ENCODE measurements at places on chromosomes 11 and 22.
A peak's percentile ranks its signal among the peaks of the same experiment; 100 is the strongest.

GRCh38 chr22:17707526-17707925 is 66.7 kb downstream of the BID start:
- DNase-seq, result no peak

- DNase-seq, result no peak
These were observed 9.4 kb upstream of the FANCF start for GRCh38 chr11:22634897-22635629.

- DNase-seq, result peak; percentile 80
These were observed at the start of gene APBB1 for GRCh38 chr11:6419009-6419631. TSS of gene APBB1 (minus strand) at chr11:6419094. CDS start at chr11:6411347, 7,747 bp downstream.

DNA sequence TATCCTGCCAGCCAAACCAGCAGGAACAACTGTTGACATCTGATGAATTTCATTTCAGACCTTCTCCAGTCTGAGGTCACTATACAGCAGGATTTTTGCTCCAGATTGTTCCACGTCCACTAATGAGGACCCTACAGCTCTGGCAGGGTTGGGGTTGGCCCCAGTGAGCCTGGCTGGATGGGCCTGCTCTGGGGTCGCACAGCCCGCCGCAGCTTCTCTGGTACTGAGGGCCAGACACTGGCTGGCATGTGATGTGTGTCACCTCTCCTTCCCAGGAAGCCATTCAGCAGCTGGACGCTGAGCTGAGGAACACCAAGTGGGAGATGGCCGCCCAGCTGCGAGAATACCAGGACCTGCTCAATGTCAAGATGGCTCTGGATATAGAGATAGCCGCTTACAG is 5.4 kb downstream of the NEFH start:
- DNase-seq, result no peak

GRCh38 chr11:35121326-35121865 is 17.6 kb upstream of the CD44 start:
- no peak for DNase-seq

DNA sequence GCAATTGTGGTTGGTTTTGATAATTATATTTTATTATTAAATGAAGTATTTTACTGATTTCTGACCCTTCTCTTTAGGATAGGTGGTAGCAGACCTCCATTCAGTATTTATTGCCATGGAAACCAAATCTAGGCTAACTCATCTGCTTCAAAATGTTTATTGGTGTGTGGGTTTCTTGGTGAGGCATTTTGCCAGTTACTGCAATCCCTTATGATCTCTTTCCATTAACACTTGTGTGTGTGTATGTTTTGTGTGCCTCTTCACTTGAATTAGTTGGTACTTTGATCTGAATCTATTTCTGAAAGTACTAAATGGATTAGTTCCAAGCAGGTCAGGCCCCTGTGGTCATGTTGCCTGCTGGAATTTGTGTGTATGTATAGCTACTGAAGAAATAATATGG is 184.4 kb upstream of the C11orf87 start:
- no peak for DNase-seq

GRCh38 chr11:65934014-65934413 is 11.3 kb upstream of the TSGA10IP start:
- DNase-seq, result no peak

DNA sequence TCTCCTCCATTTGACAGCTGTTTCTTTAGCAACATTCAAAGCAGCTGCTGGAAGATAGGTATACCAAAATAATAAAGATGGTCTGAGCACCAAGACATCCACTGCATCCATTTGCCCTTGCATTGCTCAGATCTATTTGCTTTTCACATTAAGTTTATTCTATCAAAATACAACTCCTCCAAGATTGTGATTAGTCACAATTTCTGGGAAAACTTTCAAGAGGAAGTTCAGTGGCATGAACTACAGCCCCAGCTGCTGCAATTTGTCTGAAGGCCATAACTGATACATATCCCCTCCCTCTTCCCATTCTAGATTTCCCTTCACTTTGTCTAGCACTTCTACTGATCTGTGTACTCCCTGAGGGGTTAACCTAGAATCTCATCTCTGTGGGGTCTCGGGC is 117.5 kb upstream of the CEP126 start:
- DNase-seq, result no peak

- DNase-seq, result no peak
These were observed 146.8 kb upstream of the TTC12 start for GRCh38 chr11:113167599-113167998.

- DNase-seq, result no peak
These were observed 77.8 kb upstream of the CADM1 start for GRCh38 chr11:115581871-115582639.

- no peak for DNase-seq
These were observed at the start of gene EHBP1L1 for GRCh38 chr11:65575568-65576231. TSS of gene EHBP1L1 (plus strand) at chr11:65576053. CDS start at chr11:65576303, 250 bp downstream.

GRCh38 chr11:111397034-111397433 is 18.0 kb upstream of the POU2AF1 start:
- DNase-seq, result no peak

DNA sequence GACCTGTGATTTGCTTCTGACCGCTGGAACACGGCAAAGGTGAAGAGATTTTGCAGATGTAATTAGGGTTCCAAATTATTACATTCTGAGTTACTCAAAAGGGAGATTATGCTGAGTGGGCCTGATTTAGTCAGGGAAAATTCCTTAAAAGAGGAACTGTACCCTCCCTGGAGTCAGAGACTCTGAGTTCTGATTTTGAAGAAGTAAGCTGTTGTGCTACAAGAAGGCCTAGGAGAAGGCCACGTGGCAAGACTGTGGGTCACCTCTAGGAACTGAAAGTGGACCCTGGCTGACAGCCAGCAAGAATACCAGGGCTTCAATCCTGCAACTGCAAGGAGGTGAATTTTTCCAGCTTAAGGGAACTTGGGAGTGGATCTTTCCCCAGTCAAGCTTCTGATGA is 45.3 kb downstream of the CHRDL2 start:
- DNase-seq, result no peak

GRCh38 chr11:61657566-61658290 is 22.5 kb upstream of the DAGLA start:
- no peak for DNase-seq

DNA sequence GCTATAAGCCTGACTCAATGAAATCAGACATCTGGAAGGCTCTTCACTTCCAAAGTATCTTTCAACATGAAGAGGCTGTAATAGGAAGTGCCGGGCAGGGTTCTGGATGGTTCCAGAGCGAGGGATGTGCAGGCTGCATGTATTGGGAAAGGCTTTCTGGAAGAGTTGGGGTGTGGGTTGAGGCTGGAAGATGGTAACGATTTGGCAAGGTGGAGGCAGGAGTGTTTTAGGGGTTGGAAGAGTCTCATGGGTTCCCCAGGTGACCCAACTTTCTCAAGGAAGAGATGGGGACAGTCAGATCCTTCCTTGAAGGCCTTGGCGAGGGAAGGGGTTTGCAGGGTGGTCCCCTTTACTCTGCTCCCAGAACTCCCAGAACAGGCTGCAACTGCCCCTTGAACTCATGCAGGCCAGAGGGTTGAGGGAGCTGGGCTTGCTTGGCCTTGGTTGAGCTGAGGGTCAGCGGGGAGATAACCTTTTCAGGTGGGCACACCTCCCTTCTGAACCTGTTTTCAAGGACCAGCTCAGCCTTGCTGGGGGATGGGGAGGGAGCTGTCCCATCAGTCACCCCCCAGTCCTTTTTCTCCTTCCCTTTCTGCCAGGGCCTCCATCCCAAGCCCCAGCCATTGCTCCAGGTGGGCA is 9.4 kb upstream of the POU2F3 start:
- no peak for DNase-seq

DNA sequence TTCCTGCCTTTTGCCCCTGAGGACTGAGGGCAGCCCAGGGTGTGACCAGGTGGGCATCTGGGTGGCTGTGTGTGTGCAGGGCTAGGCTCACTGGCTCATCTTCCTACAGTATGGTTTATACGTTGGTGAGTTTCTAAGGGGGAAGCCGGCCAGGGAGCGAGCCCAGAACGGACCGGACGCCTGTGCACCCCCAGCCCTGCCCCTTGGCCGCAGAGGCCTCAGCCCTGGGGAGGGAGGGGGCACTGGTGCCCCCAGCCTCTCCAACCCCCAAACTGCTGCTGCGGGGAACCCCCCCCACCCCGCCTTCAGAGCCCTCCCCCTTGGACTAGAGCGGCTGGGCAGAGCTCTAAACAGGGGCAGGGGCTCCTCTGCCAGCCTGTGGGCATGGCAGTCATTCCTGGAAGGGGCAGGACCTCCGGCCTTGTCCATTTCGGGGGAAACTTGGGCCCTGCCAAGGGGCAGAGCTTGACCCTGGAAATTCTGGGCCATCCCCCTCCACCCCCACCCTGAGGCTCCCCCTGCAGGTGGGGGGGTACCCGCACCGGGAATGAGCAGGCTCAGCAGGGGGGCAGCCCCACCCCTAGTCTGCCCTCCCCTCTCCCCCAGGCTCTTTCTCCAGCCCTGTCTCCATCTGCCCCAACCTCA is 5.4 kb downstream of the YIF1A start:
- no peak for DNase-seq

- no peak for DNase-seq
These were observed 103.2 kb downstream of the TBC1D22A start for GRCh38 chr22:46865642-46866041.

DNA sequence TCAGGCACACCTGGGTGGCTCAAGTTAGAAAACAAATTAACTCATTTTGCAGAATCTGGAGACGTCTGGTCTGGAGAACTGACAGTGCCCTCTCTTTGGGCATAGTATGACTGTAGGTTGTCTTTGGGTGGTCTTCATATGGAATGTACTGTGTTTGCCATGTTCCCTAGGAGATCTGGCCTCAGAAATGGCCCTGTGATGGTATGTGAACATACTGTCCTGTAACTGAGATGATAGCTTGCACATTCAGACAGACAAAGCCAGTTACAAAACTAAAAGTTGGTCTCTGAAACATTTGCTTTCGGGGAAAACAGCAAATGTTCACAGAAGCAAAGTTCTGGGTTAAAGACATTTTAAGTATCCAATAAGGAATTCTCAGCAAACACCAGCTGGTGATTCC is 29.7 kb downstream of the CD44 start:
- DNase-seq, result no peak

DNA sequence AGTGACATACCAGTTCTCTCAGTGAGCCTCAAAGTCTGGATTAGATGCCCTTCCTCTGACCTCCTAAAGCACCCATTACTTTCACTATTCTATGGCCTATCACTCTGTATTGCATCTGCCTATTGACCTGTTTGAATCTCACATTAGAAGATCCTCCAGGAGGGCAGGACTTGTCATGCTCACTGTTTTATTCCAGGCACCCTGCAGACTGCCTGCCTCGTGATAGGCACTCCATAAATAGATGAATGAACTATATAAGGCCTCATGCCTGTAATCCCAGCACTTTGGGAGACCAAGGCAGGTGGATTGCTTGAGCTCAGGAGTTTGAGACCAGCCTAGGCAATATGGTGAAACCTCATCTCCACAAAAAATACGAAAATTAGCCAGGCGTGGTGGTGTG is 160.1 kb upstream of the CADM1 start:
- no peak for DNase-seq

GRCh38 chr11:36312611-36313472 is 16.8 kb downstream of the PRR5L start:
- DNase-seq, result no peak

GRCh38 chr11:112579282-112579681 is 318.6 kb upstream of the PLET1 start:
- no peak for DNase-seq

DNA sequence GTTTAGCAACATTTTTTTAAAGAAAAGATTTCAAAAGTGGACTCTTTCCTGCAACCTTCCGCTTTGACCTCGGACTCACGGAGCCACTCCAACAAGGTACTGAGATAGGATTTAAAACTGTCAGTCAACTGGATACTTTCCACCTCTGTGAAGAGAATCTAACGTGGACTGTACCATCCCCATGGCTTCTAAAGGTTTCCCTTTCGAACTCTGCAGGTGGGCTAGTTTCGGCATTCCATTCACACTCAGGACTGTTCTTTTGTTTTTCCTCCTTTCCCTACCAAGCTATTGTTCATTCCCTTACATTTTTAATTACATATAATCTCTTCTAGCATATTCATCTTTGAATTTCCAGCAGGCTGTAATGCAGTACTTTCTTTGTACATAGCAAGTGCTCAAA is 88.5 kb upstream of the AKIP1 start:
- DNase-seq, result no peak

DNA sequence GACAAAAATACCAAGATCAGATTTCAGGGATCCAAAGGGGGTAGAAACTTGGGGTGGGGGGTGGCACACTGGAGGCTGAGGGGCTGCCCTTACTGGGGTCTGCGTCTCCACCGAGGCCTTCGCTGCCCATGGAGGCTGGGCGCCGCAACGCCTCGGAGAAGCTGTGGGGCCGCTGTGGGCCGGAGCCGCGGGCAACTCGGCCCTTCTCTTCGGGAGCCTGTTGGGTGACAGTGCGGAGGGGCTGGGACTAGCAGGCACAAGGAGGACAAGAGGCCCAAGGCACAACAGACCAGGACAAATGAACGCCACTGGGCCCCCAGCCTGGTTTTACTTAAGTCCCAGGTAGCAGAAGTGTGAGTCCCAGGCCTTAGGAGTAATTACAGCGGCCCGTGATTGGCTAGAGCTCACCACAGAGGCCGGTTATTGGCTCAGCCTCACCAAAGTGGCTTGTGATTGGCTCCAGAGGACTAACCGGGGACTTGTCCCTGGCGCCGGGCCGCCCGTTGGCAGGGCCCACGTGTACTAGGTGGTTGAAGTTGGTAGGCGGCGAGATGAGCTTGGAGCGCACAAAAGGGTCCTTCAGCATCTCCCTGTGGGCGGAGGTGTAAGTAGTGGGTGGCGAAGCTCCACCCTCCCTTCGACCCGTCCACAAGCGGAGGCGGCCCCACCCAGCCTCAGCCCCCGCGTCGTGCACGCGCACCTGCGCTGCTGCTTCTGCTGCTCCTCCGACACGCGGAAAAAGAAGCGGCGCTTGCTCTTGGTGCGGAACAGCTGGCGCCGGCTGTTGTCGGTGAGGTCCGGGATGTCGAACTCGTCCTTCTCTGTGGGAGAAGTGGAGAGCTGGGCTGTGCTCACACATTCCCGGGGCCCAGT is 16.5 kb upstream of the MEN1 start:
- DNase-seq, result no peak

DNA sequence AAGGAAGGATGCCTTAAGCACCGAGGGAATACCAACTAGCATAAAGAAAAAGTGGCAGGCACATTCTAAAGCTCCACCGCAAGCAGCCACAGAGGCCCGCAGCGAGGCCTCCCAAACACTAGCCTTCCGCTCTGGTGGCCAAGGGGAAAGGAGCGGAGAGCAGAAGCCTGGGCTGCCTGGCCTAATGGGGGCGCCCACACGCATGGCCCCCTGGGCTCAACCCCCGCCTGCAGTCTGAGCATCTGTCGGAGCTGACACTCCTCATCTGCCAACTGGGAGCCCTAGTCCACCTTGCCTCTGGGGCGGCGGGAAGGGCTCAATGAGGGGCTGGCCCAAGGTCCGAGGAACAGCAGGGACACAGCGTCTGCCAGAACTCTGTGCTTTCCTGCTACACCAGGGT is 50.1 kb upstream of the WNT11 start:
- no peak for DNase-seq

GRCh38 chr11:118957549-118957948 is 1.5 kb downstream of the UPK2 start:
- no peak for DNase-seq
